ENCODE measurements at places on chromosomes 12 and 14.
A peak's percentile ranks its signal among the peaks of the same experiment; 100 is the strongest.

DNA sequence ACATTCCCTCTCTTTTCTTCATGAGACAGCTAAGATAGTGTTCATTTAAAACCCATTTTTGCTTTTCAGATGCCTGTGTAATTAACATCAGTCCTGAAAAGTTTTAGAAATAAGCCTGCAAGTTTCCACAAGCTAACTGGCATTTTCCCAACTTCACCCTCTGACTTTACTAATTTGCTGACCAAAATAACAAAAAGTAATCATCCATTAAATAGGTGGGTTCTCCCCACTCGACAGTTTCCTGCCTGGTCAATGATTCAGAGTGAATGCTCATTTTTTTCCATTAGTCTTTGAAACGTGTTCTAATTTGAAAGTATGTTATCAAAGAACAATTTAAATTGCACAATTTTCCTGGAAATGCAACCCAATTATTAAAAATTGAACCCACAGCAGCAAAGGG is 23.6 kb downstream of the NELL2 start:
- DNase-seq, result no peak

GRCh38 chr14:39094515-39094914 is 8.5 kb downstream of the SEC23A start:
- DNase-seq, result no peak

DNA sequence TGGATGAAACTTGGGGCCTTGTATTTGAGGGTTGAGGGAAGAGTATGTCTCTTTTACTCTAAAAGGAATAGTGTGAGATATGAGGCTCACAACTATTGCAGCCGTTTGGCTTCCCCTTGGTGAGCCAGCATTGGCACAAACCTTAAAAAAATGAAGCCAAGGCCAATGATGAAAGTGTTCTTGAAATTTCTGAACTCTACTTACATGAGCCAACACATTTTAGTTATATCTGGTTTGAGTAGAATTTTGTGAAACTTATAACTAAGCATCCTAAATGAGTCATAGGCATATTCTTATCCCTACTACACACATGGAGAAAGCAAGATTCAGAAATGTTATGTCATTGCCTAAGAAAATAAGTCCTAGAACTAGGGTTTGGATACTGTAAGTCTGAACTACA is 55.3 kb upstream of the ACSS3 start:
- no peak for DNase-seq

- peak; percentile 45 for DNase-seq
Measured at GRCh38 chr12:26938701-26939062, 412 bp downstream of the FGFR1OP2 start.

DNA sequence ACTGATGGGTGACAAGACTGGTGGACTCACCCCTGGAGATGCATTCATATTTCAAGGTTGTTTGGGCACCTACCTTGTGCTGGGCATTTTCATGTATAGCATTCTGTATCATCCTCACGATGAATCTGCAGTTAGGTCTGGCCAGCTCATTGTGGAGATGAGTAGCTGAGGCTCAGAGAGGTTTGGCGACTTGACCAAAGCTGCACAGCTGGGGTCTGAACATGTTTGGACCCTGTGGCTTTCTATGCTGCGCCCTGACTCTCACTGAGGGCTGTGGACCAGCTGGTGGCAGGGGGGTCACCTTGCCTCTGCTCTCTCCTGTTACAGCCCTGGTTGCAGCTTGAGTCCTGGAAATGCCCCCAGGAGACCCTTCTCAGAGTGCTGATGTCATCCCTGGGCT is 24.9 kb upstream of the CCDC63 start:
- DNase-seq, result no peak

GRCh38 chr12:105110851-105111250 is 3.3 kb downstream of the WASHC4 start:
- no peak for DNase-seq

- DNase-seq, result no peak
Measured at GRCh38 chr12:71472441-71472911, 32.9 kb downstream of the LGR5 start.

DNA sequence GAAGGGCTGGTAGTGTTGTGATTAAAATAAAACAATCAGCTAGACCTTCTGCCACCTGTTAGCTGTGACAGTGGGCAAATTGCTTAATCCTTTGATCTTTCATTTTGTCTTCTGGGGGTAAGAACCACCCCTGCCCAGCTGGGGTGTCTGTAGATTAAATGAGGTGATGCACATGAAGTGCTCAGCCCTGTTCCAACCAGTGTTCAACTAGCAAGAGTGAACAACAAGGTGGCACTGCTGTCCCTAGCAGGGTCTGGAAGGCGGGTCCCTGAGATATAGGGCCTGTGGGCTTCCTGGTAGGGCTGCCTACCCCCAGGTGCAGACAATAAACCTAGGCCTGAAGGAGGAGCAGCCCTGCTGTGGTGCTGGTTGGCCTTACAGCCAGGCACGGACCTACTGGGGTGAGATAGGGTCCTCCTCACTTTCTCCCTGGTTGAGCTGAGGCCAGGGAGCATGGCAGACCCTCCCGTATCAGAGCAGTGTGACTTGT is 60.6 kb downstream of the ARL6IP4 start:
- DNase-seq, result no peak

DNA sequence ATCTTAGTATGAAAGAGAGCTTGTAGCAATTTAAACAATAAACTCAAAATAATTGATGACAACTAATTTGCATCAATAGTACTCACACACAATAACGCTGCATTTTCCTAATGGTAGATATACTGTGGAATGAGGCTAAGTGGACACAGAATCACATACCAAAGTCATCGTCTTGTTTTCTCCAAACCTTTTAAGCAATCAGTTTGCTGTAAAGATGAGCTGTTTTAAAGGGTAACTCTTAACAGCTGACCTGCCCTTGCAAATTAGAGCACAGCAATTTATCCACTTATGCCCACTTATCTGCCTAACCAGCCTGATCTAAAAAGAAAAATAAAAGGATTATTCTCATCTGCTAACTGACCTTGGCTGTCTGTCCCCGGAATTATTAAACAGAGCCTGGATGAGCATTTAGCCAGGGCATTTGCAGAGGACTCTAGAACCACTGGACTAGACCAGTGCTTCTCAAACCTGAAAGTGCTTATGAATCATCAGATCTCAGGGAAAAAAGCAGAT is 174.3 kb upstream of the BCL2L14 start:
- DNase-seq, result no peak

- DNase-seq, result no peak
Measured at GRCh38 chr14:103127861-103128598, 4.8 kb downstream of the TNFAIP2 start.

GRCh38 chr12:26214121-26214520 is 18.7 kb downstream of the SSPN start:
- no peak for DNase-seq

- no peak for DNase-seq
Measured at GRCh38 chr12:51900323-51900889, 6.9 kb upstream of the ACVRL1 start.

GRCh38 chr12:31234053-31234840 is 91.7 kb downstream of the SINHCAF start:
- no peak for DNase-seq

DNA sequence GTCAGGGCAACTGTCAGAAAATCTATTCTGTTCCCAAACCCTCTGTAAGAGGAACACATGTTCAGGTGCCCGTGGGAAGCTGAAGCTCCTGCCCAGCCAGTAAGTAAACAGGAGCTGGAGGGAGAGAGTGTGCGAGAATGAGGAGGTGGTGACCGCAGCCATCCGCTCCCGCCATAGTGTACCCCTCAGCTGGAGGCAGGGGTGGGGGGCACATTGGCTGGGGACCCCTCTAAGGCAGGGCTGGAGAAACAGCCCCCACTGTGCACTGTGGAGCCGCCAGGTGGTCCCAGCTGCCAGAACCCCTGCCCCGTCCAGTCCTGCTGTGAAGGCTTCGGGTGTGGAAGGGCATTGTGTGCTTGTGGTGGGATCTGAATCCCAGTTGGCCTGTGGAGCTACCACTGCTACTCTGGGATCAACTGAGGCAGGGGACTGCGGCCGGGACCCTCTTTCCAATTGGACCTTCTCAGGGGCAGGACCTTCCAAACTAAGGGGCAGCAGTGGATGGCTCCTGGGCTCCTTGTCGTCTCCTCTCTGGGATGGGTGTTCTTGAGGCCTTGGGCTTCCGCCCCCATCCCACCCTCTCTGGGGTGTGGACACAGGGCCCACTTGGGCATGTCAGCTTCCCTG is 59.6 kb downstream of the TSPAN9 start:
- no peak for DNase-seq

DNA sequence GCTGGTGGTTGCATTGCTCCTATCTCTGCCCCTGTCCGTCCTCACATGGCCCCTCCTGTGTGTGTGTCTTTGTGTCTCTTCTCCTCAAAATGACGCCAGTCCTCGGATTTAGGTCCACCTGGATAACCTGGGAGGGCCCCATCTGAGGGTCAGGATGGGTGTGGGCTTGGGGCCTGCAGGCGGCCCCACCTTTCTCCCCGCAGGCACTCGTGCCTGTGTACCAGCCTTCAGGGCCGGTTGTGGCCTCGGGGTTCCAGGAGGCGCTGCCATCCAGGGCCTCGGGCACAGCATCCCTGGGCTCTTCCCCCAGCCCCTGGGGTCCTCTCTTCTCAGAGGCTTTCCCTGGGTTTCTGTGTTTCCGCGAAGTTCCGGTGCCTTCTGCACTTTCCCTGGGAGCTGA is 54.7 kb downstream of the LRCOL1 start:
- DNase-seq, result no peak

DNA sequence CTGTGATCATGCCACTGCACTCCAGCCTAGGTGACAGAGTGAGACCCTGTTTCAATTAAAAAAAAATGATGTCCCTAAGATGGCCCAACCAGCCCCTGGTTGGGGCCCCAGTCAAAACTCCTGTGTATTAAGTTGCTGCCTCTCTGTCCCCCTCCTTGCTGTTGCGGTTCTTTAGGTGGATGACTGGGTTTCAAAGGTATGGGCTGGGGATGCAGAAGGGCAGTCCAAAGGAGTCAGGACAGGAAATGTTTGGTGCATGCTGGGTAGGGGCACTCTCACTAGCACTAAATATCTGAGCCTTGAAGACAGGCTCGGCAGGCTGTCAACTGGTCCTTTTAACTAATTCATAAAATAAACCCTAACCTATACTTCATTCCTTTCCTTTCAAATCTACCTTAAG is 12.0 kb upstream of the PIP4K2C start:
- no peak for DNase-seq

- no peak for DNase-seq
Measured at GRCh38 chr12:89732522-89732921, 23.9 kb upstream of the ATP2B1 start.

- DNase-seq, result no peak
Measured at GRCh38 chr12:47085815-47086252, 6.1 kb upstream of the AMIGO2 start.

DNA sequence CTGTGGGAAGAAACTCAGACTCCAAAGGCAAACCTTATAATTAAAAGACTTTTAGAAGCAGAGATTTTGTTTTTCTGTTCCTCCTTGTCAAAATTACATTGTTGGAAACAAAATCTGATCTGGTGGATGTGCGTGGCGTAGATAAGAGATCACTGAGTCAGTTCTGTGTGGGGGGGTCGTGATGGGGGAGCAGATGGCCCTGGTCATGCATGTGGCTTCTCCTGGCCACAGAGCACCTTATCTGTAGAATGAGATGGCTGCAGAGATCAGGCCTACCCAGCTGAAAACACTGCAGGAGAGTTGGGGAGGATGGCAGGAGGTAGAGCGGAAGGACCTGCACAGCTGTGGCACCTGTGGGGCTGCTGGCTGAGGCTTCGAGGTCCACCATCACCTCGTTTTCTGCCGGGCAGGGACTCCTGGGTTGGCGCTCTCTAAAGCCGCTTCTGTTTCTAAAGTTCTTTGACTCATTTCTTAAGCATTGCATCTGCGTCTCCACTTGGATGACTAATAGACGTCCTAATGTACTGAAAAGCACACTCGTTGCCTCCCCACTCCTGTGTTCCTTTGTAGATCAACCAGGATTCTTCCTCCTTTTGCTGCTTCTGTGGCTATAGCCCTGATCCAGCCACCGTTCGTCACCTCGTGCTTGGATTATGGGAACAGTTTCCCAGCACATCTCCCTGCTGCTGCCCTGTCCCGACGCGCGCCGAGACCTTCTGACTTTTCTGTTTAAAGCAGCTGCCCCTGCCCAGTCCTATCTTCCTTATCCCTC is 93.4 kb downstream of the TSPAN9 start:
- no peak for DNase-seq

GRCh38 chr12:79547735-79548609 is 142.8 kb downstream of the PAWR start:
- peak; percentile 64 for DNase-seq

GRCh38 chr12:32309811-32310736 is 89.3 kb upstream of the FGD4 start:
- no peak for DNase-seq

DNA sequence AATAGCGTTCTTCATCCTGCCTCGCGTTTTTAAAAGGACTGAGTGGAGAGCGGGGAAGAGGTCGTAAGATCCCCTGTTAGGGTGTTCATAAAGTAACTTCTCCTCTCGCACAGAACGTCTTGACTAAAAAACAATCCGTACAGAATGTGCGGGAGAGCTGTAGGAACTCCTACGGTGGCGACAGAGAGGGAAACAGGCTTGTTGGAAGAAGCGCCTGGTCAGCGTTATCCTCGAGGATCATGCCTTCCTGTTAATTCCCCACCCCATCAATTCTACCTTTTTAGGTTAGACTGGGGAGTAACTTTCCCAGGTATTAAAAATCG is 399 bp upstream of the WASHC4 start:
- DNase-seq, result no peak

DNA sequence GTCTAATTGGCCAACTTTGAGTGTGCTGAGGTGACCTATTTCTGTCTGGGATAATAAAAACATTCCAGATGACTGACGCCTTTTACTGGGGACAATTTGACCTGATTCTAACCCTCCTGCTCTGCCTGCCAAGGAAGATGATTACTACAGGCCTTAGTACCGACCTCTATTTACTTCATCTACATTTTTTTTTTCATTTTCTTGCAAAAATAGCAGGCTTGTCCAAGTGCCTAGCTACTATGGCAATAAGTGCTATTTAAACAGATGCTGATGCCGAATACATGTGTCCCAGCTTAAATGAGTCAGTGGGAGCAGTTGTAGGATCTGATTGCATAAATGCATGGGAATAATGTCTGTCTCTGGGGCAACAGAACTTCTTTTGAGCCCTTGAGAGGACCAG is 254.3 kb downstream of the RGS6 start:
- DNase-seq, result no peak

GRCh38 chr14:34472706-34473279 is 10.8 kb upstream of the SPTSSA start:
- DNase-seq, result no peak

GRCh38 chr12:3055026-3055703 is 22.0 kb upstream of the TSPAN9 start:
- DNase-seq, result no peak

- no peak for DNase-seq
Measured at GRCh38 chr12:76268267-76268666, 79.9 kb downstream of the BBS10 start.

DNA sequence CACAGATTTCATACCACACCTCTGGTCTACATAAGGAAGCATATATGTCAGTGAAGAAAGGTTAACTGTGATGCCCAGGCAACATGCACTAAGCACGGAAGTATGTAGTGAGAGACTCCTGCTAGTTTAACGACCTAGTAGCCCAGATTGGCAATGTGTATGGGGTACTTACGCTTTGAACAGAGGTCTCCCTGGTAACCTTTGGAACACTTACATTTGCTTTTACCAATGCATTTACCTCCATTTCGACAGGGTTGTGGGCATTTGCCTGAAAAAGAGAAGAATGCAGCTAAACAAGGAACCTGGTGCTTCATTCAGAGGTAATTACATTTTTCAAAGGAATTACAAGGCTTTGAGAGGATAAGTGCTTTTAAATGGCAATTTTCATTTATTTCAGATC is 65.2 kb downstream of the WIF1 start:
- DNase-seq, result no peak
